SJSA1 (cell line): ENCODE measurements at places on chromosomes 6 and 20.

GRCh38 chr6:47836046-47836445, 54.2 kb downstream of the OPN5 start:
- no peak for DNase-seq

GRCh38 chr20:24651171-24651975, 181.9 kb downstream of the SYNDIG1 start:
- DNase-seq = peak; percentile 70

- DNase-seq = no peak
Observed at GRCh38 chr6:73309535-73309784, 44.6 kb downstream of the DPPA5 start.

GRCh38 chr6:20846602-20847028, 312.4 kb downstream of the CDKAL1 start:
- DNase-seq = no peak

DNA sequence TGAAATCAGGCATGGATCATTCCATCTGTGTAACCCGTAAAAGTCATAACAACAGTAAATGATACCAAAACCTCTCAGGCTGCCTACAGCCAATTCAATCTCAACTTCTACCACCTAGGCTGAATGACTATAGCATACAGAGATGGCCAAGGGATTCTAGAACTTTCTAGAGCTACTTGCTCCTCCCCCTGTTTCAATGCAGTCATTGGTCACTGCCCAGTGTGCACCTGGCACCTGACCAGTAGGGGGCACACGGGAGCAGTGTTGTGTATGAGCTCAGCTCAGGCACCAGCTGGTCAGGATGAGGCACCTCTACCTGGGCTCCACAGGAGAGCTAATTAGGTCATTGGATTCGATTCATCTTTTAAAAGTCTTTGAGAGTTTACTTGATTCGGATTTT, 86.2 kb downstream of the PLEKHG1 start:
- DNase-seq = no peak

DNA sequence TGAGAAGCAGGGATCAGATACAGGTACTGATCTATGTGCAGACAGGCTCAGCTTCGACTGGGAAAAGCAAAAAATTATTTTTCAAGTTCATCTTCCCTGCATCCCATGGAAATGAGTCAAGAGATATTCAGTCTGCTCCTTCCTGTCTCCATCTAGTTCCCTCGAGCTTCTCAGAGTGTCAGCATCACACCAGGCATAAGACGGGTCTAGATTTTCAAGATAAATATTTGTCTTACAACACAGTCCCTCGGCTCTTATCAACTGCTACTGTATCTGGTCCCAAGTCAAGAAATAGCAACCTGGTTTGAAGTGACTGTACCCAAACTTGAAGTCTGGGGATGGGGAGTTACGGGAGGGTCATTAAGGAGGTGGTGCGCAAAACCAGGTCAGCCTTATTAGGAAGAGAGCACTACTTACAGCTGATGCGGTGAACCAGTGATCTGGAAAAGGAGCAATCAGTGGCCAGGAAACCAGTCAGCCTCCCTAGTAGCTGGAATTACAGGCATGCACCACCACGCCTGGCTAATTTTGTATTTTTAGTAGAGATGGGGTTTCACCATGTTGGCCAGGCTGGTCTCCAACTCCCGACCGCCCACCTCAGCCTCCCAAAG, 29.7 kb downstream of the ZMYND8 start:
- DNase-seq = no peak

- no peak for DNase-seq
Observed at GRCh38 chr6:147170269-147170668, 33.9 kb upstream of the STXBP5 start.

- peak; percentile 88 for DNase-seq
Observed at GRCh38 chr6:8082954-8083858, 19.0 kb upstream of the BLOC1S5 start.

DNA sequence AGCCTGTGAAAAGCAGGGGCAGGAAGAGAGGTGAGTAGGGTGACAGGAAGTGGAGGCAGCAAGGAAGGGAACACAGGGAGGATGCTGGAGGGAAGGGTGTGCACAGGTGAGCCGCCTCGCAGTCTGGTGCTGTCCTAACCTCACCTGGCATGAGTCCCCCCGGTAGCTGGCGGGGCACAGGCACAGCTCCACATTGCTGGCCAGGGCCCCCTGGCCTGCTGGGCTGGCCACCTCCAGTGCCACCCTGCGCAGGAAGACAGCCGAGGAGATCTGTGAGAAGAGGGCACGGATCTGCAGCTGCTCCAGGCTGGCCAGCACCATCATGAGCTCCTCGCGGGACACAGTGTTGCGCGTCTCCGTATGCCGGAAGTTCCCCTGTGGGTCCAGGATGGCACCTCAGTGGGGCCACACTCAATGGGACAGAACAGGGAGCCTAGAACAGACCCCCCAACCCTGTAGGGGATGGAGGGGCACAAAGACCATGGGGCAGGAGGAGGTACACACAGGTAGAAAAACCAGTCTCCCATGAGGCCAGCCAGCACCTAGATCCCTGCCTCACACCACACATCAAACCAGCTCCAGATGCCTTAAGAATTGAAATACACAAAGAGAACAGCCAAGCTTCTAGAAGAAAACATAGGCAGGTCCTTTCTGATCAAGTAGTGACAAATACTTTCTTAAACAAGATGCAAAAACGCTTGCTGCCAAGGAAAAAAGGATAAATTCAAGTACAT, 22.5 kb downstream of the ADRM1 start:
- DNase-seq = no peak

DNA sequence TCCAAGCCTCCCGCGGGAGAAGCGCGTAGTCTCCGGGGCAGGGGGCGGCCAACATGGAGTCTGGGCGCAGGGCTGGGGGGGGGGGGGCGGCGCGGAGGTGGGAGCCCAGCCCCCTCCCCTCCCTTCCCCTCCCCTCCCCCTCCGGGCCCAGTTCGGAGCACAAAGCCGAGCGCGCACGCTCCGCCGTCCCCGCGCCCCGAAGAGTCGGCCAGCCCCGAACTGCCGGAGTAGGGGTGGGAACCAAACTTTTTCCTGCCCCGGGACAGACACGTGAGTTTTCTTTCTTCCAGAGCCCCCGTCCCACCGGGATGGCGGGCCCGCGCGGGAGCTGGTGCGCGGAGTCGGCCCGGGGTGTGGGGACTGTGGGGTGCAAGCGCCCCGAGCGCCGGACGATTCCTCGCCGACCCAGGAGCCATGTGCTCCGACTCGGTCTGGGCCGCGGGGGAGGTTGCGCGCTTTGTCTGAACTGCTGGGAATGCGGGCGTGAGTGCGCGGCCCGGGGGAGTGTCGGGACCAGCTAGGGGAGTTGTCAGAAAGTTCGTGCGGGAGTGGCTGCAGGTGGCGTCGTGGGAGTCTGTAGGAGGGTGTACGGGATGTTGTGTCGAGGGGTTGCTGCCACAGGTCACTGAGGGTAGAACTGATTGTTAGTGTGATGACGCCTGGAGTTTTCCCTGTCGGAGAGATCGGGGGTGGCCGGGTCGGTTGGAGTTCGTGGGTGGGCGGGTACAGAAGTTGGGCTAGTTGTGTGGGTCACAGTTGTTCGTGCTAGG, 1.2 kb downstream of the TGIF2 start:
- DNase-seq = peak; percentile 65

GRCh38 chr6:44219053-44219814, 2.5 kb downstream of the MYMX start:
- DNase-seq = peak; percentile 43

GRCh38 chr6:166325383-166326042, 16.8 kb downstream of the SFT2D1 start:
- DNase-seq = no peak

DNA sequence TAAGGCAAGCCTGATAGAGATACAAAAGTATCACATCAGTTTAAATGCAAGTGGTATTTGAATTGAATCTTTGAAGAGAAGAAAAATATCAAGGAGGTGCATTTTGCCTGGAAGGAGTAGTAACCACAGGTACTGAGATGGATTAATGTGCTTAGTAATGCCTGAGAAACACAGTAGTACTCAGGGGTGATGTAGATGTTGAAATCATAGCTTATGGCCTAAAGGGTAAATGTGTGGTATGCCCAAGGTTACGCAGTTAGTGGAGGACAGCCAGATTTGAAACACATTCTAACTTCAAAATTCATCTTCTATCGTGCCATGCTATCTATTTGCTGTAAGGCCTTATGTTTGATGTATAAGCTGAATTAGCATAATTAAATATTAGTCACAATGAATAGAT, 55.9 kb downstream of the STXBP5 start:
- no peak for DNase-seq

DNA sequence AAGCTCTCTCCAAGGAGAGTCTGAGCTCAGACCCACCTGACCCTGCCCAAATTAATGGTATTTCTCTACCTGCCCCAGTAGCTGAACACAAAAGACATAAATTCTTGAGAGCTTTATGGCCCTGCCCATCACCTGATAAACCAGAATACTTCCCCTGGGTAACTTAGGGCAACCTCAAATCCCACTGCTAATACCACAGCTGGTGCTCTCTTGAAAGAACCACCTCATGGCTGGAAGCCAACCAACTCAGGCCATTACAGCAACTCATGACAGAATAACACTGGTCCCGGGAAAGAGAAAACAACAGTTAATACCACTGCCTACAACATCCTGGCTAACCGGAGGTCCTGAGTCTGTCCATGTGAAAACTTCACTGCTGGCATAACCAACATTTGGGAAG, 328.6 kb downstream of the NKAIN2 start:
- DNase-seq = no peak

GRCh38 chr6:156944412-156944811, 167.2 kb downstream of the ARID1B start:
- no peak for DNase-seq

DNA sequence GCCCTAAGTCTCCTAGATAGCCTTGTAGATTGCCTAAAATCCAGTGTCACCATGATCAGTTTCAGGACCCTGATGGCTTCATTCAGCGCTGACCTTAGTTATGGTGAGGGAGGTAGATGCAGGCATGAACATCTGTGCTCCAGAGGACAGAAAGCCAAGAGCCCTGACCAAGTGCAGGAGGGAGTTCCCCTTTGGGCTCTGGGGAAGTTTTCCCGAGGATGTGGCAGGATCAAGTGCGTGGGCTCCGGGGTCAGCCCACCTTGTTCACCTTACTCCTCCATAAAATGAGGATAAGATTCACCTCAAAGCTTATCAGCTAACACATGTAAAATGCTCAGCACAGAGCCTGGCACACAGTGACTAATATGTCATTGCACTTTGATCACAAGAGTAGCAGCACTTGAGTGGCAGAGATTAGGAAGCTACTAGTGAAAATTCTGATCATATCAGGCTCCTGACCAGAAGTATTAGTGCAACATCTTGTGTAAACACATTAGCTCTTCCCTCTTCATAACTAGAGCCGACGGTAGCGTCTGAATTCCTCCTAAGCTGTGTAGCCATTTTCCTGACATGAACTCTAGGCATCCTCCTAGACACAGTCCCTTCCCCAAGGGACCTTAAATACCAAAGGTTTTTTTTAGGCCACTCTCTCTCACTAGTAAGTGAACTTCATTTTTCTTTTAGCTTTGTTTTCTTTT, 125.2 kb downstream of the SULF2 start:
- no peak for DNase-seq

DNA sequence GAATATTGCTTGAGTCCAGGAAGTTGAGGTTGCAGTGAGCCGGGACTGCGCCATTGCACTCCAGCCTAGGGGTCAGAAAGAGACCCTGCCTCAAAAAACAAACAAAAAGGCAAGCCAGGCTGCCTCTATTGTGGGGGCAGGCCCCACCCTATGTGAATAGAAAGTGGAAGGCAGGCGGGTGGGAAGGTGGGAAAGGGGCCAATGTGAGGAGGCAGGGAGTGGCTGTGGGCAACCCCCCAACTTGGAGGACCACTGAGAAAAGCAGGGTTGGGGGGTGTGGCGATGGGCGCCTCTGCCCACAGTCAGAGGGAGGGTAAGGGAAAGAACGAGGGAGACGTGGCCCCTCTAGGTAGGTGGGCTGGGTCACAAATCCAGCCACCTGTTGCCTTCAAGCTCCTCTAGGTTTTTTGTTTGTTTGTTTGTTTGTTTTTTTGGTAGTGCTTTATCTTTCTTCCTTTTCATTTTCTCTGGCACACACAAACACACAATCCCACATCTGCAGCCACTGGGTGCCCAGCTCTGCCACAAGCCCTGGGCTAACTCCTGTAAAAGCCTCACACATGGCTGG, 5.3 kb upstream of the AP5S1 start:
- no peak for DNase-seq

- DNase-seq = no peak
Observed at GRCh38 chr6:170082067-170082466, 208.8 kb downstream of the DLL1 start.

DNA sequence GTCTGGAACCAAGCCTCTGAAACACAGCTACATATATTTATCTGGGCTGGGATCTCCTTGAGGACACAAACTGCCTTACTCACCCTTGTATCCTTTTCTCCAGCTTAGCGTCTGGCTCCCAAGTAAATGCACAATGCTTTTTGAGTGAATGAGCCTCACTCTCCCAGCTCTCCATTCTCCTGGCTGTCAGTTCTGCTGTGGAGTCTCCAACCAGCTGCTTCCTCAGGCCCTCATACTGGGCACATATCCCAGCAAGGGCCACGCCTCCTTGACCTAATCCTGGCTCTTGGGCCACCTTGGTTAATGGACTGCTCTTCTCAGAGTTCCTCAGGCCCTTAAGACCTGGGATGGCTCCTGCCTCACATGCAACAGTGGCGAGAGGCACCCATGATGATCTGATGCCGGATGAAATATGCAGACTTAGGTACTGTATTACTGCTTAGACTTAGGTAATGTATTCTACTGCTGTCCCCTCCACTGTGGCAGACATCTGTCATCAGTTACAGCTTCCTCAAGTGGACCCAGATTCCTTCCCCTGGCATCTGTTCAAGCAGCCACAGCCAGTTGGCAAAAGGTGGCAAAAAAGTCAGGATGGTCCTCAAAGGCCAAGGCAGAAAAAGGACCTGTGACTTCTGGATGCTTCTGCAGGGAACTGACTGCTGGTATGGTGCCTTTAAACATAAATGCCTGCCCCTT, 16.5 kb downstream of the SNHG17 start:
- DNase-seq = no peak

GRCh38 chr6:16002332-16003196, 126.3 kb upstream of the MYLIP start:
- no peak for DNase-seq

DNA sequence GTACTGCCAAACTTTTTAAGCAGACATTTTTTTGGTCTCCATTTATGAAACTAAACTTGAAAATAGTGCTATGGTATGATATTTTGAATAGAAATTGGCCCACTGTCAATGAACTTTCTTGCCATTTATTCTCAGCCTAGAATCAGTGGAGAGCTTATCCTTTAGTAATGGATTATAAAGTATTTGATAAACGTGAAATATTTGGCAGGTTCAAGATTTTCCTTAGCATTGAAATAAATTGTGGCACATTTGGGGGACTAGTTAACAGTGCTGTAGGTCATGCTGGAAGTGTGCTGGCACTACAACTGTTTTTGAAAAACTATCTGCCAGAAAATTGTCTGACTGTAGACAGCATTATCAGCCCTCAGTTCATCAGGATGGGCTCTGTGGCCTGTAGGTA, 2.1 kb downstream of the PRSS35 start:
- DNase-seq = no peak
